ENCODE measurements at places on chromosomes 7 and 10.

GRCh38 chr10:124568848-124569622 lies 107.4 kb downstream of the LHPP start:
- no peak for DNase-seq

DNA sequence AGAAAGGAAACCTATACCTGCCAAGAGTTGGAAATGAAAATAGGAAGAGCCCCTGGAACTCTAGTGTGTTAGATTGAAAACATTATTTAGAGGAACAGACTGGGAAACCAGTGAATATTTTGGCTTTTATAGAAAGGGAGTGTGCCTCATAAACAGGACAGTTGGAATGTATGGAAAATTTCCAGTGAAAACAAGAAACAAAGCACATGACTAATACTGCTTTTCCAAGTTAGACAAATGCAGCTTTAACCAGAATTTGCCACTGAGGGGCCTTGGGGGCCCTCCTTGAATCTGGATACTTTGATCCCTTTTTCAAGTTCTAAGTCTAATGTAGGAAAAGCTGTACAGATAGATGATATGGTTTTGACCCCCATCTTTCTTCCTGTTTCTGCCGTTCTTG lies 21.2 kb downstream of the ITGB8 start:
- DNase-seq = no peak

DNA sequence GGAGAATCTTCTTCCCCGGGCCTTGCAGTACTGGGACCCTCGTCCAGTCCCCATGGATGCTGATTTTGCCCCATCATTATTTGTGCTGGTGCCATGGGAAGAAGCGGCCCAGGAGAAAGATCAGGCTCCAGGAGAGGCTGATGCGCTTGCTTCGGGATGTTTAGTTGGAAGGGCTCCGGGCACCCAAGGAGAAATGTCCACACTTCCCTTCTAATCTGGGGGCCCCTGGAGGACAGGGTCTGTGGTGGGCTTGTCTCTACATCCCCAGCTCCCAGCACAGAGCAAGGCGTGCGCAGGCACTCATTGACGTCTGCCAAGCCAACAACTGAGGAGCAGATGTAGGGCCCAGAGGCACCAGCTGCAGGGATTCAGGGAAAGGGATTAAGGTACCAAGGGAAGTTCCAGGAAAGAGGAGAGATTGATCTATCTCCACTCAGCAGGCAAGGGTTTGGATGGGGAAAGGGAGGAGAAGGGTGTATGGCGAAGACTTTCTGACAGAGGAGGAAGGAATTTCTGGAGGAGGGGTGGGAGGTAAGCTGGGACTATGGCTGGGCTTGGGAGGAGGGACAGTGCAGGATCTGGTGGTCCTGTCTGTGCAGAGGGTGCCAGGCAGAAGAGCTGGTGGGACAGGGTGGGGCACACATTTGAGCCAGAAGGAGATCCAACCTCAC lies 38.7 kb upstream of the LEP start:
- DNase-seq = no peak

DNA sequence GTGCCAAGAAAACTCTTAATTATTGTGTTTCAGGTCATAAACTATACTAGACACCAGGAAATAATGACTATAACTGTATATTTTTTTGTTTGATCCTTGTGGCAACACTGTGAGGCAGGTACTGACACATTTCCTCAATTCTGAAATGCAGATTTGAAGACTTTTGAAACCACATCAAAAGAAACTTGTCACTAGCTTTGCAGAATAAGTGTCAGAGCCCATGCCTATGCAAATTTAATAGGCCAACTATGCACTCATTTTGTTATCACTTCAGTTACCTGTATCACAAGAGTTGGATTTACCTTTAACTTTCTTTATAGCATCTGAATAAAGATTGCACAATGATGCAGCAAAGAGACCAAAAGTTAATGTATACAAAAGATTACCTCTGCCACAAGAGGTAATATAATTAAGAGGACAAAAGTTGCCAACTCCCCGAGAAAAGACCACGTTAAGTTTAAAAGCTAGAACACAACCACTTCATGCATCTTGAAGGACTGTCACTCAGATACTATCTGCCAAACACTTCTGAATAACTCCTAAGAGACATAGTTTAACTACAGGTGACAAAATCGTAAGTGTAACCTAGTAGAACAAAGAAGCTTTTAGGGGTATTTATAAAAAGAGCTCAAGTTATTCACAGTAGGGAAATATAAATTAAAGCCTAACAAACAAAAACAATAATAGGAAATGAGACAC lies 80.5 kb downstream of the ELAPOR2 start:
- DNase-seq = no peak

DNA sequence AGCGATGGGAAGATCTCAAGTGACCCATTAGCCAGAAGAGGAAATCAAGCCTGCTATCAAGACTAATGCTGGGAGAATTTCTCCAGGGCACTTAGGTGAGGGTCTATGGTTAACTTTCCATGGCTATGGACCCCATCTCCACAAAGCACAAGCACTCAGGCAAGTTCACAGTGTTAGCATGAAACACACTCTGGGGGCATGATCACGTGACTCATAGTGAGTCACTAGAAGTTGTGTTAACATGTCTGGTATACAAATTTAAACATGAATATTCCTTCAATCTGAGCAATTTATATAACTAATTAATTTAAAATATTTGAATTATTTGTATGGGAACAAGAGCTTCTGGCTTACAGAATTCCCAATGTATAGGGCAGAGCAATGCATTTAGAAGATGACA lies 131.8 kb downstream of the FAM204A start:
- DNase-seq = no peak

GRCh38 chr7:142626420-142627035 lies 122.7 kb upstream of the PRSS1 start:
- DNase-seq = peak; percentile 63

DNA sequence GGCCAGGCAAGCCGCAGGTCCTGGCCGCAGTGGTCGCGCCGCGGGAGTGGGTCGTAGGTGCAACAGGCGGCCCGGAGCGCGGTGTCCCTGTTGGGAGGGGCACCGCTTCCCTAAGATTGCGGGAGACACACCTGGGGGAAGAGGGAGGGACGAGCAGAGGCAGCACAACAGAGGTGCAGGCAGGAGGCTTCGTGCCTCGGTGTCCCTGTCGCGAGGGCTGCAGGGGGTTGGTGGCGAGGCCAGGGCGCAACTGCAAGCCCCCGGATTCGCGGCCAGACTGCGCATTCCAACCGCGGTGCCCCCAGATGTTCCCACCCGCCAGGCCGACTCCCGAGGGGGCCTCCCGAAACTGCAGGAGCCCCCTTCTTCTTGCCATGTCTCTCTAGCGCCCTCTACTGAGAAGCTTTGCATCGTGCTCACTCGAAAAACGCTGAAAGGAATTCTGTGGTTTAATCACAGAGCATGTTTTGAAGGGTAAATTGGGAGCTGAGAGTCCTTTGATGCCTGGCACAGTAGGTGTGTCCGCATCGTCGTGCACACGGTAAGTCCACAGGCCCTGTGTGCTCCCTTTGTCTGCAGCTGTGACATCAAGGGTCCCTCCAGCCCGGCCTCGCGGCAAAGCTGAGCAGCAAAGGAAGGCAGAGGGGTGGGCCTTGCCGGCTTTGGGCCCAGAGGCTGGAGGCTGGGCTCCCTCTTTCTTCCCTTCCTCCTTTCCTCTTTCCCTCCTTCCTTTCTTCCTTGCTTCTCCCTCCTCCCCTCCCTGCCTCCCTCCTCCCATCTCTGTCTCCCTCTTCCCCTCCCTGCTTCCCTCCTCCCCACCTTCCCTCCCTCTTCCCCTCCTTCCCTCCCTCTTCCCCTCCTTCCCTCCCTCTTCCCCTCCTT lies 6.2 kb upstream of the MBL2 start:
- DNase-seq = no peak

DNA sequence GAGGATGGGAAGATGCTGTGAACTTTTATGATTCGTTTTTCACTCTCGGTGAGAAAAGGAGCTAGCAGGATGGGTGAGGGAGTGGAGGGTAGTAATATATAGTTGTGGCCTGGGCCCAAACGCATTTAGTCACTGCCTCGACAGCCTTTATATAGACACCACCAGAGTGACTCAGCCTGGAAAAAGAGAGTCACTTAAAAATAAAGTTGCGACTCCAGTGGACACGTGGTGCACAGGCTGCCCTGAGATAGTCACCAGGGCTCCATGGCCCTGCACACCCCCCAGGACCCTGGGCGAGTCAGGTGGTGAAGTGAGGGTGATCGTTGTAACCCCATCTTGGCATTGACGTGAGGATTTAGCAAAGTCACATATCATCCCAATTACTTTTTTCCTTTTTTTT lies 106.7 kb downstream of the CUX1 start:
- DNase-seq = no peak

- no peak for DNase-seq
Measured at GRCh38 chr10:130931256-130931655, 380.3 kb downstream of the TCERG1L start.

GRCh38 chr10:95503001-95503400 lies 58.2 kb downstream of the SORBS1 start:
- DNase-seq = no peak

GRCh38 chr10:27245836-27246235 lies 5.2 kb upstream of the ACBD5 start:
- DNase-seq = no peak

DNA sequence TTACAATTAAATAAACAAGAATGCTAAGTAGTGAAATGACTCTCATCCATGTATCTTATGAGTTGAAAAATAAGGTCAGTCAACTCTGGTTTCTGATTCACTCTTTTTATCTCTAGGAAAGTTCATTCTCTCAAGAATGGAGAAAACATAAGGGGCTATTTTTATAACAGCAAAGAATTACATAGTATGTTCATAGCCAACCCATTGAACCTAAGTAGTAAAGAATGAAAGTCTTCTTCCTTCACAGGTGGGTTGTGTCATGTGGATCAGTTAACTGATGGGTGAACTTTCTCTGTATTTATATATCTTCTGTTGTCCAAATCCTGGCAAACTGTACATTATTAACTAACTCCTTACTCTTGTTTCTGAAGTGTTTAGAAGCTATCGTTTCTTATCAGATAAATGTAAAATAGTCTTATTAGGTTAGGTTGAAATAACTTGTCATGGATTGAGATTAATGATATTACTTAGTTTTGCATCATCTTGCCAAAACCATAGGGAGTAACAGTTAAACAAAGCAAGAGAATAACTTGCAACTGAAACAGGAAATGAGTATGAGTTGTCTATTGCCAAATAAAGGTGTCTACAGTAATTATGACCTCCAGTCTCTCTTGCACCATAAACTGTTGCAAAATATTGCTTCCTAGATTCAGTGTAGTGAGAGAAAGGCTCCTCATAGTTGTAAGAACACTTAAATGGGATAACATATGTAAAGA lies 86.8 kb downstream of the ANKRD7 start:
- no peak for DNase-seq

DNA sequence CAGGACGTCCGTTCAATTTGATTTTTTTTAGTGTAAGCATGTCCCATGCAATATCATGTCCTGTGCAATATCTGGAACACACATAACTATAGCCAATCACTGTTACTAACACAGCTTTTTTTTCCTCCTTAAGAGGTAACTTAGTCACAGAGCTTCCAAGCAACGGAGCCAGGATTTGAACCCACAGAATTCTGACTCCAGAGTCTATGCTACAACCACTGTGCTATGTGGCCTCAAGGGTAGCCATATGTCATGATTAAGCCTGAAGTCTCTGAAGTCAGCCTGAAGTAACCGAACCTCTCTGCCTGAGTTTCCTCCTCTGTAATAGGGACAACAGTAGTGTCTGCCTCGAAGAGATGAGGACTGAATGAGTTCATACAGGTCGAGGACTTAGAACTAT lies 42.2 kb upstream of the TCF7L2 start:
- DNase-seq = no peak

DNA sequence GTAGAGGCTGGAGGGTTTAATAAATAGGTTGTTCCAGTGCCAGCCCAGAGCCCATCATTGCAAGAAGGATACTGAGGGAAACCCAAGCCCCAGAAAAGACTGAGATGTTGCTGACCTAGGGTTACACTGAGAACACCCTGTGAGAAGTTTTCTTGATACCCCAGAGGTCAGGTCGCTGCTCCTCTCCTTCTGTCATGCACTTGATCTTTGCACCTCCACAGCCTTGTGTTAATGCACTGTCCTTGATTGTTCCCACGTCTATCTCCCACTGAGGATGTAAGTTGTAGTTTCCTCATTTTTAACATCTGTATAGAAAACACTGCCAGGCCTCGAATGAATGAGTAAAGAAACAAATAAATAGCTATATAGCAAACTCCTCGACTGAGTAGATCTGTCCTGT lies 195.3 kb upstream of the AHR start:
- no peak for DNase-seq

- DNase-seq = no peak
Measured at GRCh38 chr10:132229096-132229495, 42.3 kb downstream of the DPYSL4 start.

- DNase-seq = no peak
Measured at GRCh38 chr10:63525021-63525420, 3.8 kb downstream of the REEP3 start.

DNA sequence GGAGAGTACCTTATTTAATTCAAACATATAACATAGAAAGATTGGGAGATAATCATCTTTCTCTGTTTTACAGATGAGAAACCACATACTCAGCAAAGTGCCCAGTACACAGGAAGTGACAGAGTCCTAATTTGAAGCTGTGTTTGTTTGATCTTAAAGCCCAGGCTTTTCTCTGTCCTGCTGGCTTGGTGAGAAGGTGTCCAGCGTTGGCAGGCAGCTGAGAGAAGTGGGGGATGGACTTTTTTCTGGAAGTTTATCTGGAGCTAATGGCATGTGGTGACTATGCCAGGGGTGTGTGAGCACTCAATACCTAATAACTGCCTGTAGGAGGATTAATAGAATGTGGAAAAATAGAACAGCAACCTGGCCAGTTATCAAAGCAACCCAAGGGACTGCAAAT lies 60.8 kb downstream of the NPSR1 start:
- DNase-seq = peak; percentile 18

DNA sequence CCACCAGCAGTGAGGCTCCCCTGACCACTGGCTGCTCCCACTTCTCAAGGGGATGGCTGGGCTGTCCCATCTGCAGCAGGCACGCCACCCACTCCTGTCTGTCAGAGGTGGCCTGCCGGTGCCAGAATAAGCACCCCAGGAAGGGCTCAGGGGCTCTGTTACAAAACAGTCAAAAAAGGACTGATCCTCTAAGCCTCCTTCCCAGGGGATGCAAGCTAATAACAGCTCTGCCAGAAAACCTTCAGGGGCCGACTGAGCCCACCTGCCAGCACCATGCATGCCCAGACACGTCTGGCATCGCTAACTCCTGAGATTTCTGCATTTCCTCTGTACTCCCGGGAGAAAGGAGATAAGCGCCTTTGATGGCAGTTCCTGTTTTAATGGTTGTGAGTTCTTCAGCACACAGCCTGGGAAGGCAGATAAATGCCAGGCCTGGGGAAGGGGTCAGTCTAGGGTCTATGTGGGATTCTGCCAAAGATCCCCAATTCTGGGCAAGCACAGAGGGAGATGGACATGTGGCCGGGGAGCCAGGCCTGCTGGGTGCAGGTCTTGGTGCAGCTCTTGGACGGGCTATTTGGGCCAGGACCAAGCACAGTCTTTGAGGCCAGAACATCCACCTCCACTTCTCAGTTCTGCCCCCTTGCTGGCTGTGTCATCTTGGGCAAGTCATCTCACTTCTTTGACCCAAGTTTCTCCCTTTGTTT lies 128.4 kb downstream of the ARHGAP22 start:
- DNase-seq = no peak

GRCh38 chr7:55026867-55027490 lies 8.2 kb downstream of the EGFR start:
- DNase-seq = peak; percentile 73

- no peak for DNase-seq
Measured at GRCh38 chr7:81256991-81257390, 338.1 kb upstream of the SEMA3C start.
